Activated naive CD4-positive, alpha-beta T cell (primary cell): ENCODE measurements at places on chromosomes 6 and 20.

- DNase-seq: no peak
Measured at GRCh38 chr6:90835596-90836212, 248.8 kb upstream of the MAP3K7 start.

- no peak for DNase-seq
Measured at GRCh38 chr20:24895898-24896658, 53.0 kb upstream of the CST7 start.

DNA sequence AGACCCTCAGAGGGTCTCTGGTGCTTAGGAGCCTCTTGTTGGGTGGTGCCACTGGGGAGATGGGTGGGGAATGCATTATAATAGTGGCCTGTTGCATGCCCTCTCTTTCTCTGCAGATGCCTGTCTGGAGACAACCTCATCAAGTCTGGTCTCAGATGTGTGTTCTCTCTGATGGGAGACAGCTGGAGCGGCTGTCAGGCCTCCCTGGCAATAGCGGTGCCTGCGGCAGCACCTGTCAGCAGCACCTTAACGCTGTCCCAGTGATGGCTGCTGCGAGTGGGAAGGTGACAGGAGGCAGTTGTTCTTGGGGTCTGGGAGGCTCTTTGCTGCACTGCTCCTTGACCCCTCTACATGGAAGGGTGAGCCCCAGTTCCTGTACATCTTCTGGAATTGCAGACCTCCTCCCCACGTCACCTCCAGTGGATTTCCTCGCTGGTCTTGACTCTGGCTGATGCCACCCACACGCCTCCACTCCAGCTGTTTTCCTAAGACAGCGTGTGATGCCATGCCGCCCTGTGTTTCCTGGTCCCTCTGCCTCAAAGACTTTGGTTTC lies 63.3 kb upstream of the BLCAP start:
- no peak for DNase-seq

DNA sequence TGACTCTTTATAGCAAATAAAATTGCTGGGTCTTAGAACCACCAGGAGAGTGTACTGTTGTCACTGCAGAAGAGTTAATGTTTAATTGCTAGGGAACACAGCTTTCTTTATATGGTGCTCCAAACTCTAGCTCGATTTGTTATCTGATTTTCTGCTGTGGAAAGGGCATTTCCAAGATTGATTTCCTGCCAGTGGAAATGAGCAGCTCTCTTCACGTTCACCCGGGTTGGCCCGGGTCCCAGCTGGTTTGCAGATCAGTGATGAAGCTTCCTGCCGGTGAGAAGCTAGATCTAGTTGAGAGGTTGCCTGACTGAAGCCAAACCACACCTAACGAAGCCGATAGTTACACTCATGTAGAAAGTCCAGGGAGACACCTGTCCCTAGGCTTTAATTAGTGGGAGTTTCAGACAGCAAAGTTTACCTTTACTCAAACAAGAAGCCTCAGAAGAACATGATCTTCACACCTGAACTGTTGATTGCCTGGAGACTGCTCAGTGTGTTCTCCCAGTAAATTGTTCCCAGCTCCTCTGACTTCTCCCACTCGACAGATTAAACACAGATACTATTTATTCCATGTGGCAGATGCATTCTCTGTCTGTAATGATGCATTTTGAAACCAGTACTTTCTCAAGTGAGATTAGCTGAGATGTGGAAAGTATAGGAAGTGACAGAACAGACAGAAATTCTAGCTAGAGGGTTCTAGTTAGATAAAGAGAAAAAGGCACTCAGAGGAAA lies 27.8 kb downstream of the PAQR8 start:
- no peak for DNase-seq

GRCh38 chr6:1346558-1347091 lies 34.7 kb downstream of the FOXQ1 start:
- no peak for DNase-seq

DNA sequence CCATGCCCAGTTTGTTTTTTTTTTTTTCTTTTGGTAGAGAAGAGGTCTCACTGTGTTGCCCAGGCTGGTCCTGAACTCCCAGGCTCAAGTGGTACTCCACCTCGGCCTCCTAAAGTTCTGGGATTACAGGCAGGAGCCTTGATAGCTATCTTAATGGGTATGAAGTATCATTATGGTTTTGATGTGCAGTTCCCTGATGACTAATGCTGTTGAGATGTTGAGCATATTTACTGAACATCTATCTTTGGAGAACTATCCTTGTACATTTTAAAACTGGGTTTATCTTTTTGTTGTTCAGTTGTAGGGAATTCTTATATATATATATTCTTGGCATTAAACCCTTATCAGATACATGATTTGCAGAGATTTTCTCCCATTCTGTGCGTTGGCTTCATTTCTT lies 21.4 kb upstream of the MYL9 start:
- no peak for DNase-seq

- no peak for DNase-seq
Measured at GRCh38 chr6:9657994-9658393, 756.9 kb downstream of the TFAP2A start.

DNA sequence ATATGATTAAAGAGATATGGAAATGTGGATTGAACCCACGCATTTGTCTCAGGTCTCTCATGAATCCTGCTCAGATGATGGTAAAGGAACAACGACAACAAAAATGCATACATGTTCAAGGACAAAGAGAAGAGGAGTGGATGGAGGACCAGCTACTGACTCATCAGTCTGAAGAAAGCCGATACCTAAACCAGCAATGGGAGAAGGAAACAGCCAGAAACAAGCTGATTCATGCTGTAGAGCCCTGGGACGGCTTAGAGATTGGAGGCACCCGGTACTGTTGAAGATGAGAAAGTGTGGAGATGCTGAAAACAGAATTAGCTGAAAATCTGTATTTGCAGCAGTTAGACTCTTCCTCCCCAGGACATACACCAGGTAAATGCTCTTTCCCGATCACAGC lies 14.4 kb upstream of the RIPPLY2 start:
- no peak for DNase-seq

- DNase-seq: no peak
Measured at GRCh38 chr20:24503352-24503931, 34.0 kb downstream of the SYNDIG1 start.

- no peak for DNase-seq
Measured at GRCh38 chr20:62376112-62377063, 9.3 kb upstream of the LAMA5 start.

GRCh38 chr6:38420207-38420606 lies 219.5 kb downstream of the BTBD9 start:
- DNase-seq: no peak

DNA sequence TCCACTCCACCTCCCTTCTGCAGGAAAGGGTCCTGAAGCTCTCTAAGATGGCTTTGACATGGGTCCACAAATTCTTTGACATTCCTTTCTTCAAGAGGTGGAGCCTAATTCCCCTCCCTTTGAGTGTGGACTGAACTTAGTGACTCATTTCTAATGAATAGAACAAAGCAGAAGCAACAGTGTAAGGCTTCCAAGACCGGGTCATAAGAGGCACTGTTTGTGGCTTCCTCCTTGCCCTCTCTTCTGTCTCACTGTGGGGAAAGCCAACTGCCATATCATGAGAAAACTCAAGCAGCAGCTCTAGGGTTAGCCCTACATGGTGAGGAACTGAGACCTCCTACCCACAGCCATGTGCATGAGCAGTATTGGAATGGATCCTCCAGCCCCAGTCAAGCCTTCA lies 5.9 kb upstream of the CDK5RAP1 start:
- DNase-seq: no peak

DNA sequence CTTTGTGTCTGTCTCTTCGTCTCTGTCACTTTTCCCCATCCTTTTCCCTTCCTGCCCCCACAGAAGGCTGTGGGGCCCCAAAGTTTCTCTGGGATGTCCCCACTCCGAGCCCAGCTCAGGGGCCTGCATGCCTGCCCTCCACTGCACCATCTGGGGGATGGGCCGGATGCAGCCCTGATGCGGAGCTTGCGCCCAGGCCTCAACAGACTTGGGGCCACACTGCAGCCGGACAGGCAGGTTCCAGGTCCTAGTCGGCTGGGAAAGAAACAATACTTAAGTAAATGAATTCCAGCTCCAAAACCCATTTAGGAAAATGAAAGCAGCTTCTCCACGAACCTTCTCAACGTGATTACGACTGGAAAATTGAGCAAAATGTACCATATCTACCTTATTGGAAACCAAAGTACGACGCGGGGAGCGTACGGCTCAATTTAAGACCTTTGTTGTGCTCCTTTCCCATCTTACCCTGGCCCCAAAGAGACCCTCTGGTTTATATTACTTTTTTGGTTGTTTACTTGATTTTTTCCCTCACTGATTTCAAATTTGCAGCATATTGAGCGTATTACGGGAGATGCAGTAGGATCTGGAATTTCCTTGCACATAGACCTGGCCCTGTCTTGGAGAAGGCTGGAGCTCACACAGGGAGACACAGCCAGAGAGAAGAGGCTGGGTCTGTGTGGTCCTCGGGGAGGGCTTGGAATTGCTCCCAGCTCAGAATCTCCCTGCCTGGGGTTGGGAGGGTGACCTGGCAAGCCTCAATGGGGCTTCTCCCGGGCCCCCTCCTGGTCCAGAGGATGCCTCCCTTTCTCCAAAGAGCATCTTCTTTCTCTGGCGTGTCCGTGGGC lies 8.0 kb downstream of the FOXC1 start:
- DNase-seq: no peak

GRCh38 chr6:70225055-70225454 lies 77.8 kb downstream of the COL9A1 start:
- DNase-seq: no peak

- DNase-seq: no peak
Measured at GRCh38 chr20:62554214-62554897, 78.6 kb upstream of the GATA5 start.

GRCh38 chr6:148157841-148158240 lies 184.8 kb upstream of the SASH1 start:
- no peak for DNase-seq

DNA sequence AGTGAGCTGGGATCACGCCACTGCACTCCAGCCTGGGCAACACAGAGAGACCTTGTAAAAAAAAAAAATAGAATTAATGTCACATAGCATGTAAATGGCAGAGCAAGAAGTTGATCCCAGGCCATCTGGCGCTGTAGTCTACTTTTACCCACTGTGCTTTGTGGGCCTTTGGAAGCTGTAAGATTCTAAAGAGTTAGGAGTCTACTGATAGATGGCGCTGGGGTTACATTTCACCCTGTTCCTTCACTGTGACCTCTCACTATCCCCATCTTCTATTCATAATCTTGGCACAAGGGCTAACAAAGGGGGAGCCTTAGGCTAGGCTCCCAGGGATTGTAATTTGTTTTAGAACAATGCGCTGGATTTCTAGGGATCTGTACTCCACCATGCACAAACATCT lies 24.4 kb downstream of the SIRPD start:
- no peak for DNase-seq

GRCh38 chr6:122472022-122472340 lies 374 bp upstream of the SERINC1 start:
- no peak for DNase-seq

DNA sequence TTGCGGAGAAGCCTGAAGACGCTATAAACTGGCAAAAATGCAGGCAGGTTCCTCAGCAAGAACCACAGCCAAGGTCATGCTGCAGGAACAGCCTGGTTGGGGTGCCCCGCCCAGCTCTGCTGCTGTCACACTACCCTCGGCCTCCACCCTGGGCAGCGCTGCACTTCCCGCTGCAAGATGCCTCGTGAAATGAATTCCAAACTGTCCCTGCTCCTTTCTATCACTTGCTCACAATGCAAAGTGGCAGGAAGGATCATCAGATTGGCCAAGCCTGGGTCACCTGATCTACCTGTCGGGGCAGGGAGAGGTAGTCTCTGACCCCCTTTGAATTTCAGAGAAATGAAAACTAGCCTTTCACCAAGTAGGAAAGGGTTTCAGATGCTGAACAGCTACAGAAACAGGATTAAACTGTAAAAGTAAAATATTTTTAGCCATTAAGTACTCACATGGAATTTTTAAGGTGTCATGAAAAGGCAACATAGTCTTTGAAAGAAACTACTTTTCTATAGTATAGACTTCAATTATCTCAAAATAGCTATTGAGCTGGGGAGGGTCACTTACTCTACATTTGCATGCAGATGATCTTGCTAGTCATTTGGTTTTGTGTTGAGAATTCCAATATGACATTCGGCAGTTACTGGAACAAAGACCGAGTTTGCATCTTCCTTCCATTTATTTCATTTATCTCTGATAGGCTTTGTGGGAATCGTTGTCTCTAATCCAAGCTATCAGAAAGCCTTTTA lies 236.4 kb upstream of the ASCC3 start:
- DNase-seq: no peak

- DNase-seq: no peak
Measured at GRCh38 chr6:166052837-166053236, 114.8 kb downstream of the TBXT start.

DNA sequence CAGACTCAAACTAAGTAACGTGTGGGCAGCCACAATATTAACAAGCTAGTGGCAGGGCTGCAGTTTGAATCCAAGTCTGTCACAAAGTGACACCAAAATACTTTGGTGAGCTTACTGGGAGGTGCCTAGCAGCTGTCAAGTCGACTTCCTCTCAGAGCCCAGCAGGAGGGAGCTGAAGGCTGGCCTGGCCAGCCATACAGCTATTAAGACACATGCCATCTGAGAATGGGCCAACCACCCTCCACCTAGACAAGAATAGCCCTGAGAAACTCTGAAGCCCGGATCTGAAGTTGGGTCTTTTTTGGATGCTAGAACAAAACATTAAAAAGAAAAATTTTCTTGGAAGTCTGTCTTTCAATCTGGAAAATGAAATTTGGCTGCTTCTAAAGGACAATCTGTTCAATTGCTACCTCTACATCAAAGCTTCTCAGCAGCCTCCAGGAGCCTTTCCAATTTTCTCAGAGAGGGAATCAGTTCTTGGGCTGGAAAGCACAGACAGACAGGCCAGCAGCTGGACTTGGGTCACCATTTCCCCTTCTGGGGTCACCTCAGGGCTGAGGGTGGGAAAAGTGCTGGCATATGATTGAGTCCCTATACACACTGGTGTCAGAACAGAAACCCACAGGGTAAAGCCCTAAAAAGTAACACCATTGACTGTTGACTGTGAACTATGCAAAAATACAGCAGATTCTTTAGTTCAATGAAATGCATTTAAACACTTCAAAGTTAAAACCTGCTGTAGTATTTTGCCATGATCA lies 42.9 kb downstream of the UQCC1 start:
- DNase-seq: no peak

DNA sequence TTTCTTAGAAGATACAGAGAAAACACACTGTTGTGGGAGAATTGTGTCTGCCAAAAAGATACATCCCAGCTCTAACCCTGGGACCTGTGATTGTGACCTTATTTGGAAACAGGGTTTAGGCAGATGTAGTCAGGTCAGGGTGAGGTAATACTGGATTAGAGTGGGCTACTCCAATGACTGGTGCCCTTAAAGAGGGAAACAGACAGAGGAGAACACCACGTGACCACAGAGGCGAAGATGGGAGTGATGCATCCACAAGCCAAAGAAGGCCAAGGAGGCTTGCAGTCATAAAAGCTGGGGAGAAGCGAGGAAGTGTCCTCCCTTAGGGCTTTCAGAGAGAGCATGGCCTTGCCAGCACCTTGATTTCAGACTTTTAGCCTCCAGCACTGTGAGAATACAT lies 35.6 kb downstream of the SLC52A3 start:
- no peak for DNase-seq

GRCh38 chr6:72760114-72760793 lies 138.4 kb downstream of the KCNQ5 start:
- DNase-seq: no peak
